ENCODE measurements at places on chromosomes 2 and 18. TPM values are rescaled to one million over a fixed set of nuclear protein-coding genes. Genes with fewer than 3 reads are reported as not detected.

Gene MOCOS
- total RNA-seq: 0.17 TPM

Gene KIF1A
- 0.40 TPM for total RNA-seq

Gene PLCL1
- total RNA-seq: 1.8 TPM

Gene IFIH1
- 65.5 TPM for total RNA-seq

Gene CHRNA1
- not detected for total RNA-seq

Gene LIPG
- total RNA-seq: not detected

Gene PDE11A
- total RNA-seq: not detected

Gene ANKRD29
- 0.25 TPM for total RNA-seq

Gene CTAGE1
- total RNA-seq: not detected

Gene RBM44
- 1.3 TPM for total RNA-seq

Gene UBXN4
- total RNA-seq: 116 TPM

Gene ACVR1C
- total RNA-seq: 2.2 TPM

Gene RAB6C
- not detected for total RNA-seq

Gene ZNF804A
- total RNA-seq: not detected

Gene TUBA3E
- not detected for total RNA-seq

Gene ERMN
- total RNA-seq: 2.7 TPM

Gene RBMS1
- total RNA-seq: 84.4 TPM

Gene GPAT2
- total RNA-seq: 3.3 TPM

Gene TAF4B
- total RNA-seq: 11.7 TPM

Gene ONECUT2
- total RNA-seq: not detected

Gene SCN9A
- total RNA-seq: 0.52 TPM

Gene CCL20
- total RNA-seq: not detected

Gene RGPD3
- total RNA-seq: 0.06 TPM

Gene ASPRV1
- 0.99 TPM for total RNA-seq

Gene LIMS3
- total RNA-seq: not detected

Gene SP9
- not detected for total RNA-seq

Gene OTX1
- total RNA-seq: not detected

Gene MFSD2B
- not detected for total RNA-seq

Gene SNTG2
- total RNA-seq: not detected

Gene GALNT1
- 31.9 TPM for total RNA-seq

Gene ROCK2
- 20.5 TPM for total RNA-seq

Gene SERPINB3
- total RNA-seq: not detected

Gene SLC9A4
- 0.07 TPM for total RNA-seq

Gene RESP18
- not detected for total RNA-seq

Gene POTEC
- total RNA-seq: not detected

Gene BMP10
- total RNA-seq: not detected

Gene UGT1A5
- total RNA-seq: not detected

Gene RPE
- total RNA-seq: 38.1 TPM

Gene MC5R
- not detected for total RNA-seq

Gene GKN2
- not detected for total RNA-seq

Gene OR6B3
- not detected for total RNA-seq
